ENCODE measurements at places on chromosomes 16 and 17.

DNA sequence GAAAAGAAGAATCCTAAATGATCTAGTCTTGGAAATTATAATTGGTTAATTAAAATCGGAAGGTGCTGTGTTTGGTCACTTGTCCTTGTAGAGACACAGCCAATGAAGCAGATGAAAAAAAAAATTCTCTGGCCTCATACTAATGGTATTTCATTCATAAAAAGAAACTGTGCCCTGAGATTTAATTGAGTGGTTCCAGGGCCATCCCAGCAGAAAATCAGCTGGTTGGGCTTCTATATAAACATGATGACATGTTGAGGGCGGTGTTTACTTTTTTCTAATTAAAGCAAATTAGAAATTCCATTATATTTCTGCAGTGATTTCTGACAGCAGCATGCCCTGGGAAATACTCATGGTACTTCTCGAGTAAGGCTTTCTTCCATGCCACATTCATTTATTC lies 191.9 kb upstream of the KCNJ16 start:
- DNase-seq = no peak

DNA sequence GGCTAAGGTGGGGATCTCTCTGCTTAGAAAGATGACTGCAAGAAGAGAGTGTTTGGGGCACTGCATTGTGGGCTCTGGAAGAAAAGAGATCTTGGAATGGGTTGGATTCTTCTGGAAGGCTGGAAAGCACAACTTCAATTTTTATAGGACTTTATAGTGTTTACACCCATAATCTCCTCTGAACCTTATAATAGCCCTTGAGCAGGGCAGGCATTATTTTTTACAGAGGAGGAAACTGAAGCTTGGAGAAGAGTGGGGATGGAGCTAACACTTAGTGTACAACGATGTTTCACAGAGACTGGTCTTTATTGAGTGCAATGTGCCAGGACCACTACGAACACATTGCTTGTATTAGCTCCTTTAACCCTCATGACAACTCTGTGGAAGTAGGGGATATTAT lies 10.4 kb downstream of the TNS4 start:
- no peak for DNase-seq

DNA sequence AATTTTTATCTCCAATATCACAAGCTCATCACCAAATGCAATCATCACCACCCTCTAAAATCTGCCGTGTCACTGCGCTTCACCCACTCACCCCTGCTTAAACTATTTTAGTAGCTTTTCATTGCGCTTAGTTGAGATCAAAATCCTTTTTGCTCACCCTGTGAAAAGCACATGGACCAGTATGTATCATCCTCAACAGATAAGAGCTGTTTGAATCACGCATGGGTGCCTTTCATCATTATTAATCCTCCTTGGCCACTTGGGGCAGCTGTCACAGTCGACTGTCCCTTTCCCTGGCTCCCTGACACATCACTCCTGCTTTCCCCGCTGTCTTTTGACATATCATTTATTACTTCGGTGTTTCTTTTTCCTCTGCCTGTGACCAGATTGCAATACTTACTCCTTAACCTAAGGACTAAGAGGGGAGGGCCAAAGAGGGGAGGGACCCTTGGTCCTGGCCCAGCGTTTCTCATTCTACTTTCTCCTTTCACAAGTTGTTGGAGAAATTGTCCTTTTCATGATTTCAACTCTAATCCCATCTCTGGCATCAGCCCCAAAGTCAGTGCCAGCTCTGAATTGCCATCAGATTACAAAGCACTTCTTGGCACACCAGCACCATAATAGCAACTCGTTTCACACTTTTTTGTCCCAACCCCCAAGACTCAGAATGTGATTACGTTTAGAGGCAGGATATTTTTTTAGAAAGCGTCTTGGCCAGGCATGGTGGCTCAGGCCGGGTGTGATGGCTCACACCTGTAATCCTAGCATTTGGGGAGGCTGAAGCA lies 8.6 kb upstream of the KDM6B start:
- no peak for DNase-seq

DNA sequence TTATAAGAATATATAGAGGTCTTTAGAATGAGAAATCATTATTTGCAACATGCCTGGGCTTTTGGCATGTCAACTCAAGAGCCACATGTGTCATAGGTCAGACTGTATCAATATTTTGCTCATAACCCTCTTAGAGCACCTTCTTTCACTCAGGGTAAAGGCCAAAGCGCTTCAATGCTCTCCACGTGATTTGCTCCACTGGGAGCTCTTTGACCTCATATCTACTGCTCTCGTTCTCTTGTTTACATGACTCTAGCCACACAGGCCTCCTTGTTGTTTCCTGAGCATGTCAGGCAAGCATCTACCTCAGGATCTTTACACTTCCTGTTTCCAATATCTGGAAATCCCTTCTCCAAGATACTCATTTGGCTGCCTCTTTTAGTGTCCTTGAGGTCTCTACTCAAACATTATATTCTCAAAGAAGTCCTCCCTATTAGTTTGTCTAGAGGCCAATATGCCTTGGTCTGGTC lies 148.4 kb downstream of the TOX3 start:
- DNase-seq = no peak

GRCh38 chr16:14240964-14241363 lies 169.8 kb downstream of the MRTFB start:
- no peak for DNase-seq

- no peak for DNase-seq
Observed at GRCh38 chr16:87056083-87056482, 261.1 kb downstream of the C16orf95 start.

DNA sequence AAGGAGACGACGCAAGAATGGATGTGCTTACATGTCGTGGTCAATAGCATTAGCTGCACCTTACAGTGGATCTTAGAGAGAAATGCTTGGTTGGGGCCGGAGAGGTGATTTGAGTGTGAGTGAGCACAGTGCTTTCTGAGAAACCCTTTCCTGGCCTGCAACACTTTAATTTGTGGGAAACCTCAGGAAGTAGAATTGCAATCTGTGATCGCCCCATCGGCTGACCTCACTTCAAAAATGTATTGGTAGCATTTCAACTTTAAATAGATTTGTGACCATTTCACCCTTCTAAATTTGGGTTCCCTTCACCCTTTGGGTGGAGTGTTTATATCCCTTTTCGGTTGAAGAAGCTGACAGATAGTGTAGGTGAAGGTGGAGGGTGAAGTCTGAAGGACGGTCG lies 13.2 kb downstream of the PRKCB start:
- DNase-seq = no peak

GRCh38 chr16:89953671-89954406 lies 5.3 kb downstream of the DEF8 start:
- no peak for DNase-seq

All from common myeloid progenitor, CD34-positive (primary cell).